Astrocyte (in vitro differentiated cells and primary cell): ENCODE measurements at places on chromosomes 3 and 15. TPM values are rescaled to one million over a fixed set of nuclear protein-coding genes. Genes with fewer than 3 reads are reported as not detected.

OCA2 gene
- 2.4 and 2.9 TPM in 2 replicates for total RNA-seq

RTP1 gene
- total RNA-seq: not detected in 2 replicates

HDC gene
- not detected in 2 replicates for total RNA-seq

POLR2H gene
- 63.2 and 70.3 TPM in 2 replicates for total RNA-seq

FOXB1 gene
- total RNA-seq: 0.96 and 1.3 TPM in 2 replicates

GOLGA8N gene
- 3.0 and 5.0 TPM in 2 replicates for total RNA-seq
